WTC11 (cell line): ENCODE measurements at places on chromosomes 2 and 18. TPM values are rescaled to one million over a fixed set of nuclear protein-coding genes. Genes with fewer than 3 reads are reported as not detected.

The ACTR1B gene
- total RNA-seq: 58.2 to 71.8 TPM (median 70.4 TPM) in 3 replicates

The ACKR3 gene
- 0.94 to 1.4 TPM (median 1.3 TPM) in 3 replicates for total RNA-seq

The TDRD15 gene
- not detected in 3 replicates for total RNA-seq

The NETO1 gene
- 30.0 to 34.7 TPM (median 33.1 TPM) in 3 replicates for total RNA-seq

The FKBP1B gene
- total RNA-seq: 58.6 to 83.9 TPM (median 74.8 TPM) in 3 replicates

The CYP27C1 gene
- total RNA-seq: 2.1 to 2.9 TPM (median 2.4 TPM) in 3 replicates

The HOXD11 gene
- total RNA-seq: not detected in 3 replicates

The ALKAL2 gene
- total RNA-seq: 3.5 to 5.2 TPM (median 4.3 TPM) in 3 replicates

The TTN gene
- 4.5 to 6.3 TPM (median 4.7 TPM) in 3 replicates for total RNA-seq
